ENCODE measurements at places on chromosomes 3 and 15.
A peak's percentile ranks its signal among the peaks of the same experiment; 100 is the strongest.

DNA sequence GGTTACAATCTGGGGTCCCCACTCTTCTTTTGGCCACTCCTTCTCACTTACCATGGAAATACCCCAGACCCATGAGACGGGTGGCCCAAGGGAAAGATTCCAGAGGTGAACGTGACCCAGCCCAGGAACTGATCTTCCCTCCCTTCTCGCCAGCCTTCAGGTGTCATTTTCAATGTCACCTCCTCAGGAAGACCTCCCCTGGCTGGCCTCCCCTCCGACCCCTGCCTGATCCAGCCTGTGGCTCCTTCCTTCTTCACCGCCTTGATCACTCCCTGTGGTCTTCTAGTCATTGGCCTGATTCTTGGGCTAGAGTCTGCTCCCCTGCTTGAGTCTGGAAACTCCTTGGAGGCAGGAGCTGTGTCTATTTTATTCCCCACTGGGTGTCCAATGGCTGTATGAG is 146.1 kb downstream of the SMAD6 start:
- no peak for DNase-seq

DNA sequence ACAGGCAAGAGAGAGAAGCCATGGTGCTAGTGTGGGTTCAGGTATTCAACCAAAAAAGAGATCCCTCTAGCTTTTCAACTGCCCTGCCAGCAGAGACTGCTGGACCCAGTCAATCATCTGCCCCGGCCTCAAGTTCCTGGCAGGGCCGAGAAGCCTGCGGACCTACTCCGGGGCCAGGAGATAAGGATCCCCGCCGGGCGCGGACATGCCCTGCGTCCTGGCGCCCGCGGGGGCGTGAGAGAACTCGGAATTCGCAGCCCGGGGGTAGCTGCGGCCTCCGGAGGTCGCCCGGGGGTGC is 821 bp upstream of the MAGI1 start:
- no peak for DNase-seq

DNA sequence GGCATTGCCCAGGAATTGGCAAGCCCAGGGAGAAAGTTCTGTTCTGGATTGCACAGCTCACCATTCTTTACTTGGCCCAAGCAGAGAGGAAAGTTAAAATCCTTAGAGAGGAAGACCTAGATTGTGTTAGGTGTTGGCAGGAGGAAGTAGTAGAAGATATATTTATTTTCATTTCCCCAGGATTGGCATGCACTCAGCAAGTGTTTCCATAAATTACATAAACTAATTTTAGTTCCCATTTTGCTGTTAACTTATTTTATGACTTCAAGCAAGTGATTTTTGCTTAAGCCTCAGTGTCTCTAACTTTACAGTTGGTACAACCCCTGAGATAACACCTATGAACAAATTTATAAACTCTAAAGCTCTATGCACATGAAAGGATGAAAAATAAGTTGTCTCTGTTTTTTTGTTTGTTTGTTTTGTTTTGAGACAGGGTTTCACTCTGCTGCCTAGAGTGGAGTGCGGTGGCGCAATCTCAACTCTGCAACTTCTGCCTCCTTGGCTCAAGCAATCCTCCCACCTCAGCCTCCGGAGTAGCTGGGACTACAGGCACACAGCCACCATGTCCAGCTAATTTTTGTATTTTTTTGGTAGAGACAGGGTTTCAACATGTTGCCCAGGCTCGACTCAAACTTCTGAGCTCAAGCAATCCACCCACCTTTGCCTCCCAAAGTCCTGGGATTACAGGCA is 31.2 kb upstream of the TOP2B start:
- no peak for DNase-seq

- DNase-seq: no peak
Observed at GRCh38 chr3:42476225-42477125, 26.0 kb upstream of the VIPR1 start.

- DNase-seq: no peak
Observed at GRCh38 chr3:75180235-75180944, 483.7 kb upstream of the FRG2C start.

DNA sequence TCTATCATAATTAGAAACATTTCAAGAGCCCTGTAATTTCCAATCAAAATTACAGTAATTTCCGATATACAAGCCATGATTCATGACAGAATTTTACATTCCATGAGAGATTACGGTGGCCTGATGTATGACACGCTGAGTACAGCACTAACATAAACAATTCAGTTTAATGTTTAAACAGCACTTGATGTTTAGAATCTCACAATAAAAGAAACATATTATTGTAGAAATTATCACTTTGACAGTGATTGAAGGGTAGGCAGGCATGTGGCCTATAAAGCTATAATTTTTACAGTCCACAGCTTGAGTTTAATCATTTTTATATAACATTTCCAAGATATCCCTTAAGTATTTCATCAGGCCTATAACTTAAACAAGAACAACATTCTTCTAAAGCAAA is 48.5 kb downstream of the SATB1 start:
- no peak for DNase-seq

- no peak for DNase-seq
Observed at GRCh38 chr3:112956351-112956750, 18.6 kb downstream of the CD200R1 start.

GRCh38 chr3:30358871-30359270 is 247.5 kb upstream of the TGFBR2 start:
- no peak for DNase-seq

GRCh38 chr3:191366675-191367074 is 36.3 kb upstream of the UTS2B start:
- no peak for DNase-seq

DNA sequence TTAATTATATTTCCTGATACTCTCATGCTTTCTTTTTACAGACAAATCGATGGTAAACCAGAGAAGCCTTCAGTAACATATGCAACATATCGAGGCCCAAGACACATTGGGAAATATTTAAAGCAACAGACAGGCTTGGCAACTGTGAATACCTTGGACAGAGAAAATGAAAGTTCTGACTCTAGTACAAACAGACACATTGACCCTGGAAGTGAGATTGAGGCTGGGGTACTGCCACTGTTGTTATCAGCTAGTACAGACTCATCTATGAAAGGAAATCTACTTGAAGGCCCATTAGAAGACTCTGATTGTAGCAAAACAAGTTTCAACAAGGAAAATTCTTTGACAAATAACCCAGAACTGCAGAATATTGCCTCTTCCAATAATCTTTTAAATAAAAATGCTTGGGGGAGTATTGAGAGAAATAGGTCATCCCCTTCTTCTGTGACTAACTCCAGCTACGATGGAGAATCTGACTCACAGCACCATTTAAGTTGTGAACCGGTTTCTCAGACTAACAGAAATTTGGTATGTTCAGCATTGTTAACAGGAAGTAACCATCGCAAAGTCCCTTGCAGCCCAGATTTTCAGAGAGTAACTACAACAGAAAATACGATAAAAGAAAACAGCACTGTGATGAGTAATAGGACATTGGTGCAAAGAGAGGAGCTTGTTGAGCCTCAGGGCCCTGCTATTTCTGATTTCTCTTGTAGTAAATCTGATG is 50.2 kb downstream of the CRYBG3 start:
- no peak for DNase-seq

DNA sequence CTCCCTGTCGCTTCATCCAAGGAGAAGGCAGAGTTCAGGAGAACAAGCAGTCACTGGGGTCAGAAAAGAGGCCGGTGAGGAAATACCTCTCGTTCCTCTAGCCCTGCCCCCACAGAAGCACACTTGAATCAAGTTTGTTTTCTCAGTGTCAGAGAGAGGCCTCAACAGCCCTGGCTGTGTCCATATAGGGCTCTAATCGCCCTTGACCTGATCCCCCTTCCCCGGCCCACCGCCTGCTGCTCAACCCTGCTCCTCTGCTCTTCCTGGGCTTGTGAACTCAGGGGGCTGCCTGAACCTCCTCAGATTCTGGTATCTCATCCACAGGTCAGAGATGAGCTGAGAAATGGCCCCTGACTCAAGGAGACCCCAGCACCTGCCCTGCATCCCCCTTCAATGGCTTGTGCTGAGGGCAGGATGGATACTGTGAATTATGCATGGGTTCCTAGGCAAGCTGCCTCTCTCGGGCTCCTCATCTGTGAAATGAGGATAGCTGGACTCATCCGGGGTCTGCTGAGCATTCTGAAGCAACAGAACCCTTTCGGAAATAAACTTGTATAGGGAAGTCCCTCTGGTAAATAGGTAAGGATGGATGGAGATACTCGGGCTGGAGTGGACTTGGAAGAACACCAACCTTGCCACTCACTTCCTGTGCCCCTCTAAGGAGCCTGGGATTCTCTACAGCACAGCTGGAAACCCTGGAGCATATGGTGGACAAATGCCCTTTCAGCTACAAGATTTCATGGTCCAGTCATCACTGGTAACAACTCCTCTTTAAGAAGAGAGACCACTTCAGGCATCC is 147.5 kb downstream of the STT3B start:
- DNase-seq: no peak

DNA sequence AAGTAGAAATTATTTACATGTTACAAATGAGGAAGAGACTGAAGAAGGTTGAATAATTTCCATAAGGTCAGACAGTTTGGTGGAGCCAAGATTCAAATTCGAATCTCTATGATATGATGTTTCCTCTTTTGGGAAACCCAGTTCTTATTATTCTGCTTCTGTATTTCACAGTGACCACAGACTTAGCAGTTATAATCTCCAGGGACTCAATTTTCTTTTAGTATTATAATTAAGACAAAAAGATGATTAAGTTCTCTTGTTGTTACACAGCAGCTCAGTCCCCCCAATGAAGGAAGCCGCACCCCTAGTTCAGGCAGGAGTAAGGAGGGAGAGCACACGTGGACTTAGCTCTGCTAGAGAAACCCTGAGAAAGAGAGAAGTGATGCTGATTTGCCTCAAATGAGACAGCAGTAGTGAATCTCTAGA is 130.6 kb downstream of the CCNL1 start:
- no peak for DNase-seq

GRCh38 chr3:49399461-49399860 is 12.3 kb downstream of the RHOA start:
- DNase-seq: no peak

- DNase-seq: no peak
Observed at GRCh38 chr3:58608648-58609047, 31.5 kb upstream of the FAM107A start.

DNA sequence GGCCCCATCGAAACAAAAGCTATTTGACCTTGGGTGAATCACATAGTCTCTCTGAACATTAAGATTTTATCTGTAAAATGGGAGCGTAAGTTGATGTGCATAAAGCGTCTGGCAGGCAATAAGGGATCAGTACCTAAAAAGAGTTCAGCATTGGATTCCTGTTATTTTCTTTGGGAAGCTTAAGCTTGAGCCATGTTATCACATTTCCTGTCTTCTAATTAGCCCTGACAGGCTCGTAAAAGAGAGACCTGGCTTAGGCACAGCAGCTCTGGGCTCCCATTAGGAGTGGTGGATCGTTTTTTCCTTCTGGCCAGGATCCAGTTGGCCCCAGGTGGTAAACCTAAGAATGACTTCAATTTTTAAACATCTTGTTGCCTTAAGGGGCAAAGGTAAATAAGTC is 26.0 kb upstream of the CA12 start:
- DNase-seq: no peak

- DNase-seq: no peak
Observed at GRCh38 chr3:139106013-139106932, 61.6 kb upstream of the PRR23C start.

GRCh38 chr3:81816473-81817250 is 55.2 kb upstream of the GBE1 start:
- no peak for DNase-seq

- DNase-seq: no peak
Observed at GRCh38 chr3:111321786-111322185, 220.2 kb upstream of the CD96 start.

- DNase-seq: no peak
Observed at GRCh38 chr3:58651276-58651675, 15.3 kb downstream of the FAM3D start.

- DNase-seq: peak; percentile 71
Observed at GRCh38 chr15:64284042-64284441, 71.9 kb downstream of the CSNK1G1 start.

GRCh38 chr3:113096188-113096892 is 105.6 kb downstream of the GTPBP8 start:
- no peak for DNase-seq

DNA sequence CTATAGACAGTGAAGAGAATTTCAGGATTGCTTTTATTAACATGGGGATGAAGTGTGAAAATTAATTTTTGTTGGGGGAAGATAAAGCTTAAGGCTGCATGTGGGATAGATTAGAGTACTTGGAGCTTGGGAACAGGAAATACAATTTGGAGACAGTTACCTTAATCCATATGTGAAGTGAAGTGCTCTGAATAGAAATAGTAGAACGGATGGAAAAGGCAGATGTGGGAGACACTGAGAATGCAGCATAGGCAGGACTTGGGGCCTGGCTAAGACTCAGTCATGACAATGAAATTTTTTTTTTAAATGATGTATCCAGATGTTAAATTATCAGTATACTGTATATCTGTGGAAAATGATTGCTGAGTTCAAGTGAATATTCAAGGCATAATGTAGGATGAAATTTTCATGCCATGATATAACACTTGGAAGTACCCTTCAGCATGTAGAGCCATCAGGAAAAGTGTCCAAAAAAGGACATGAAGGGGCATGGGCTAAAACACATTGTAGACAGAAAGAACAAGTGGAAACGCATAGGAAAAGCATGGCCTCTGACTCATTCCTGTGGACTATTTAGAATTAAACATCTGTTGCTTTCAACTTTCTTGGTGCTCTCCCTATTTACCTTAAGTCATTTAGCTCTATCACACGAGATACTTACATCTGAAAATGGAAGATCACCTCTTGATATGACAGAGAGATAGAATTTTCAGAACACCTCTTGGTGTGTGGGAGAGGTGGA is 134.8 kb downstream of the RBMS3 start:
- DNase-seq: no peak

GRCh38 chr3:119662604-119663373 is 2.4 kb upstream of the POPDC2 start:
- DNase-seq: no peak

- DNase-seq: peak; percentile 16
Observed at GRCh38 chr3:135125171-135125801, 330.2 kb downstream of the EPHB1 start.

DNA sequence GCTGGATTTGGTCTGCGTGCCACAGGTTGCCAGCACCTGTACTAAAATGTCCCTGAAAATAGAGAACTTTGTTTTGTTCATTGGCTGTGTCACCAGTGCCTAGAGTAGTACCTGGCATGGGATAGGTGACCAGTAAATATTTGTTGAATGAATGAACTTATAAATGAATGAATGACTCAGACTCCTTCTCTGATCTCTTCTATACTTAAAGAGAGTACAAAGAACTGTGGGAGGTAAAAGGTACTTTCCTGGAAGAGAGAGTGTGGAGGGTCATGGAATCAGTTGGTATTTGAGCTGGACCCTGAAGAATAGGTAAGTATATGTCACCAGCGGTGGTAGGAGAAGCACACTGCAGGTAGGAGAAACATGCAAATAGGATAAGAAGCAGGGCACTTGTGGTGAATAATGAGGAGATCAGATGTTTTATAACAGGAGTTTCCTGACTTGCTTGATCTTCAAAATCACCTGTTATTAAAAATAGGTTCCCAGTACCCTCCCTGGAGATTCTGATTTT is 149.4 kb downstream of the LPP start:
- no peak for DNase-seq

GRCh38 chr3:188133219-188133618 is 20.7 kb upstream of the LPP start:
- DNase-seq: no peak
